ENCODE measurements at places on chromosomes 3 and 15.

- no peak for DNase-seq
Measured at GRCh38 chr3:42023380-42023779, 61.5 kb upstream of the ULK4 start.

- DNase-seq, result no peak
Measured at GRCh38 chr15:39251413-39252133, 329.3 kb upstream of the THBS1 start.

DNA sequence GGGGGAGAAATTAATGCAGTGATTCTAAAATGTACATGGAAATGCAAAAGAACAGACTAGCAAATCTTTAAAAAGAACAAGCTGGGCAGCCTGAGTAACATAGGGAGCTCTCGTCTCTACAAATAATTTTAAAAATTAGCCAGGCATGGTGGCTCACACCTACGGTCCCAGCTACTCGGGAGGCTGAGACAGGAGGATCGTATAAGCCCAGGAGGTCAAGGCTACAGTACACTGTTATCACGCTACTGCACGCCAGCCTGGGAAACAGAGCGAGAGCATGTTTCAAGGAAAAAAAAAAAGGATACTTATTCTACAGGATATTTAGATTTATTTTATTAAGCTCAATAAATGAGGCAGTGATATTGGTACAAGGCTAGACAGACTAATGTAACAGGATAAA lies 40.9 kb downstream of the STAG1 start:
- no peak for DNase-seq

DNA sequence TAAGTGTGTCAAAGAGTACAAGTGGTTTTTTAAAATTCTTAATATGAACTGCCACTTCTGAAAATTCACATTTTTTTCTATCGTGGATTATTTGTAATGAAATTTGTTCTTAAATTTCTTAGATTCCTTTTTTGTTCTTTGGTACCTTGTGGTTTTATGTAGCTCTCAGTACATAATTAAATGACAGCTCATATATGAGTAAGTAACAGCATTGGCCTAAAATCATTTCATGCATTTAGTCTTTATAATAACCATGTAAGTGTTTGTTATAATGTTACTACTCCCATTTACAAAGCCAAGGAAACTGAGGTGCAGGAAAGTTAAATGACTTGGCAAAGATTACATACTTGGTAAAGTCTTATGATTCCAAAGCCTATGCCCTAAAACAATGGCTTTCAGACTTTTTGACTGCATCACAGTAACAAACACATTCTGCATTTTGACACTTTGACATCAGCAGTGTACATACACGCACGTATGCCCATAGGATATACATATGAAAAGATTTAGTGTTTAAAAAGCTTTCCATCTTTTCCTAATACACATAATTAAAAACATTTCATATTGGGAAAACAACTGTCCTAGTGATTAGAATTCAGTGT lies 14.9 kb downstream of the SPRED1 start:
- DNase-seq, result no peak

GRCh38 chr15:70053716-70054229 lies 43.9 kb downstream of the TLE3 start:
- no peak for DNase-seq

DNA sequence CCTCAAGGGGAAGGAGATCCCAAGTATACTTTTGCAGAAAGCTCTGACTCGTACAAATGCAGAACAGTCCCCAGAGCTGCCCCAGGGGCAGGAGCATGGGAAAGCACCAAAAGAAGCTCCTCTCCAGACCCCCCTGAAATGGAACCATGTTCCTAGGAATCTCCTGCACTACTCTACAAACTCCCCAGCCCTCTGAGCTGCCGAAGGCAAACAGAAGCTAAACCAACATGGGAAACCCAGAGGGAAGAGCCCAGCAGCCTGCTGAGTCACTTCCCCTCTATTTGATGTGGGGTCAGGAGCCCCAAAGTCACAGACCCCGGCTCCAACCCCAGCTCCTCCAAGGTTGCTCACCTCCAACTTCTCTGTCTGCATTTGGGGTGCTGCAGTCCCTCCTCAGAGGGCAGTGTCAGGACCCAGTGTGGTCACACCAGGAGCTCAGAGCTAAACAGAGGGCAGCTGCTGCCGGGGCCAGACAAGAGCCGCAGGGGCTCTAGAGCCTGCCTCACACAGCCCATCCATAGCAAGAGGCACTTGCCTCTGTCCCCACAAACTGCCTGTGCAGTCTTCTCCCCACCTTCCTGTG lies 3.8 kb upstream of the PLXNA1 start:
- no peak for DNase-seq

DNA sequence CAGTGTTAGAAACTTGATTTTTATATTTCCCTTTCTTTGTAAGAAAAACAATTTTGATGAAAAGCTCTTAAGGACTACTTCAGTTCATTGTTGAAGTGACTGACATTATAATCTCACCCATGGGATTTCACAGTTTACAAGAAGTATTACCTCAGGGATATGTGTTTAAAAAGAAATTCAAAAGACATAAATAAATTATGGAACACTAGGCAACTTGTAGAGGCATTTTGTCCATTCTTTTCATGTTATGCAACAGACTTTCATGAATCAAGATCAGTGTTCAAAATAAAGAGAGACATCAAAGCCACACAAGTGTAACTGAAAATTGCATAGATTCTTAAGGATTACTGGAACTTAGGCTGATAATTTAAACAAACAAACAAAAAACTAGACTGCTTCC lies 196.8 kb upstream of the AGTR1 start:
- DNase-seq, result no peak

DNA sequence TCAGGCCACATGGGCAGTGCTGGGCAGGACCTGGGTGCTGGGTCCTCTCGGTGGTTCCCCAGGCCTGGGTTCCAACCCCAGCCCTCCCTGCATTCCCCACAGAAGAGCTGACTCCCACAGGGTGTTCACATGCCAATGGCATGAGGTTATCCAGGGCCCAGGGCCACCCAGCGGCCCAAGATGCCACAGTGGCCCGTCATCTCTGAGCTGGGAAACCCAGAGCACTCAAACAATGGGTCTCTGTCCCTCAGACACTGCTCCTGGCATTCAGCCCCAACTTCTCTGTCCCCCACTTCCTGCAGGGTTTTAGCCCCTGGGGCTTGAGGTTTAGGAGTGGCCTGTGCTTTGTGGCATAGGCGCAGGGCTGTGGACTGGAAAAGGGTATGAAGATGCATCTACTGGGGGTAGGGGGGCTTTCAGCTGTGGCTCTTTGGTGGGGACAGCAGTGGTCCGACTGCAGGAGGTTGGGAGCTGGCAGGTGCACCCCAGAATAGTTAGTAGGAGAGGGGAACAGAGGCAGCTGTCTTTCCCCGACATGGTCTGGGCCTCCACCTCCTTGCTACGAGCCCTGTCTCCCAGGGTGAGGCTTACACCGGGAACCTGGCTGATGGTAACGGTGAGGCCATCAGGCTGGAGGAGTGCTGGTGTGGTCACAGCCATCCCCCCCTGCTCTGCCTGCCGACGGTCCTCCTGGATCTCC lies 1.7 kb downstream of the CCDC9B start:
- no peak for DNase-seq

DNA sequence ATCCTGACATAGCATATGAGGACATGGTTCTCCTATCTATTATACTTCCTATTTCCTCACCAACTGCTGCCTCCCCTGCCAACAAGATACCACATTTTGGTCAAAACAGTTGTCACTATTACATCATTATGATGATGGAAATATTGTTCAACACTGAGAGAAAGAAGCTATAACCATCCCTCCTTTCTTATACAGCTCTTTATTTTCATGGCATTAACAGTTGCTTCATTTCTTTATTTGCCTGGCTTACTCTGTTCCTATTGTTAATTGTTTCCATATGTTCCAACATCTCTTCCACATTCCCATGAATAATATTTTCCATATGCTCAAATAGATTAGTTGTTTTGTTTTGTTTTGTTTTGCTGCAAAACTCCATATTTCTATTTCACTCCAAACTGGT lies 40.8 kb upstream of the FILIP1L start:
- no peak for DNase-seq
